ENCODE measurements at places on chromosomes 3 and 15. TPM values are rescaled to one million over a fixed set of nuclear protein-coding genes. Genes with fewer than 3 reads are reported as not detected.

Gene RHCG
- not detected for total RNA-seq

Gene TOMM70
- 26.0 TPM for total RNA-seq

Gene OR5K2
- total RNA-seq, result not detected

Gene CCDC51
- total RNA-seq, result 4.6 TPM

Gene GRAMD2A
- not detected for total RNA-seq

Gene TMEM207
- not detected for total RNA-seq

Gene MOBP
- total RNA-seq, result not detected

DNA sequence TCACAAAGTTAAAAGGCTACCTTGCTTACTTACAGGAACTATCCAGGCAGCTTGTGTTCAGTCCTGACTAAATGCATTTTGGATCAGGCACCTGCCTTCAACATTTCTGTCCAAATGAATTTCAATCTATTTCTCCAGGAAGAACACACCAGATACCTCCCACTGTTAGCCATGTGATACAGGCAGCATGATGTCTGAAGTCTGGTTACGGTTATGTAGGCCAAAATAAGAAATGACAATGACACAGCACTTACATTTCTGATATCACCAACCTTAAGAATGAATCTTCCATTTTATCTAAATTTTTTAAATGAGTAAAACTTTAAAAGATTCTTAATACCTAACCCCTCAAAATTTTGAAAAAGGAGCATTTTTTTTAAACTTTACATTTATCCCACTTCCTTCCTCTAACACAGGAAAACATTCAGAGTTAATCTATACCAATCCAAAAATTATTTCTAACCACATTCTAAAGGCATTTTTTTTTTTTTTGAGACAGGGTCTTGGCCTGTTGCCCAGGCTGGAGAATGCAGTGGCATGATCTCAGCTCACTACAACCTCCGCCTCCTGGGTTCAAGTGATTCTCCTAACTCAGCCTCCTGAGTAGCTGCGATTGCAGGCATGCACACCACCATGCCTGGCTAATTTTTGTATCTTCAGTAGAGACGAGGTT is at the start of gene MAP4:
Gene MAP4 (minus strand): TSS at position 116 of the 673 bp plus-strand sequence. CDS start 17,556 bp downstream, outside the sequence.
- H3K27me3 ChIP-seq, result no peaks in the 10 kb centered on the region
- H3K27ac ChIP-seq, result no peak within 1 kb of the TSS
- H3K36me3 ChIP-seq, result no peaks in the 10 kb centered on the region

- no peak overlapping the region for H3K27ac ChIP-seq
- H3K4me1 ChIP-seq, result no peaks in the 10 kb centered on the region
Measured at GRCh38 chr3:42725454-42725853, 22.9 kb upstream of the HHATL start.

DNA sequence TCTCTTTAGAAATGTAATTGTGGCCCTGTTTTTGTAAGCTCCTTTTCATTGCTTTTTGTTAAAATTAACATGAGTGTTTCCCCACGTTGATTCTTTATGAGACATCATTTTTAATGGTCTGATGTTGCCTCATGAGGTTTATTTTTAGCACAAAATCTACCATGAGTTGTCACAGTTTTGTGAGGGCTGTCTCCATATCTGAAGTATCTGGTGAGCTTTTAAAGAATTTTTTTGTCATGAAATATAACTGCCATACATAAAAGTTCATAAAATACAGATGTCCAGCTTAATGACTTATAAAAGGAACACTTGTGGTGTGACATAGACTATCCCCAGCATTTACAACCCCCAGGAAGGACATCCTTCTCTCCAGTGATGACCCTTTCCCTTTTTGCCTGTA is 34.3 kb upstream of the CEMIP start:
- no peaks in the 10 kb centered on the region for H3K27me3 ChIP-seq
- H3K36me3 ChIP-seq, result no peaks in the 10 kb centered on the region
- no peak for DNase-seq
- H3K27ac ChIP-seq, result no peak overlapping the region

DNA sequence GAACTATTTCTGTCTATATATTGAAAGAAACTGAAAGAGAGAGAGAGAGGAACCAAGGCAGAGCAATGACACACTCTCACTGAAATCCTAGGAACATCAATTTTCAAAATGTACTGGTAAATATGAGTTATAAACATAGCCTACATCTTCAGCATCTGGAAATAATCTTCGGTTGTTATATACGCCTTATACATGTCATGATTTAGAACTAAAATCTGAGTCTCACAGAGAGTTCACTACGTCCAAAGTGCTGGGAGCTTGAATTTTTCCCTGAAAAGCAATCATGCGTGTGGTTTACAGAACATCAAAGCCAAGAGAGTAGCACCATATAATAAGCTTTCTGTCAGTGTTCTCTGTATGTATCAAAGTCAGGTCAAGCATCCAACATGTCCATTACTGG is 420.0 kb upstream of the CBLB start:
- H3K27ac ChIP-seq, result no peak overlapping the region
- no peaks in the 10 kb centered on the region for H3K27me3 ChIP-seq
- H3K36me3 ChIP-seq, result no peaks in the 10 kb centered on the region

GRCh38 chr3:50357481-50357880 is 1.8 kb downstream of the TMEM115 start:
- H3K27me3 ChIP-seq, result no peaks in the 10 kb centered on the region
- H3K27ac ChIP-seq, result no peak overlapping the region
- H3K4me1 ChIP-seq, result peaks cover 40% of the 10 kb centered on the region
- no peak for DNase-seq
- peak overlapping the region; percentile 71 for H3K4me3 ChIP-seq

DNA sequence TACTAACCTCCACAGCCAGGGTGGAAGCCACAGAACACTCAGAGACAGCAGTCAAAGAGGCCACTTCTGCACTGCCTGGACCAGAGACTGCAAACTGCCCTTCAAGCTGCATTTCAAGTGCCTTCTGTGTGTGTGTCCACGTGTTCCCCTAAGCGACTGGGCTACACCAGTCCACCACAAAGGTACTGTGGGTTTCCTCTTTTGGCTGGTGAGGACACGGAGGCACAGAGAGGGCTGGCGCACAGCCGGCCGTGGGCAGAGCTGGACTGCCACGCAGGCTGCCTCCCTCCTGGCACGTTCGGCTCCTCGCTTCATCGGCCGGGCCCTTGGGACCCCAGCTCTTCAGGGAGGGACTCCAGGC is 60.9 kb downstream of the MGLL start:
- H3K4me3 ChIP-seq, result no peak overlapping the region
- H3K27me3 ChIP-seq, result no peaks in the 10 kb centered on the region
- no peaks in the 10 kb centered on the region for H3K36me3 ChIP-seq
- no peak overlapping the region for H3K27ac ChIP-seq
- DNase-seq, result no peak
- H3K4me1 ChIP-seq, result no peaks in the 10 kb centered on the region

- H3K4me1 ChIP-seq, result no peaks in the 10 kb centered on the region
- DNase-seq, result no peak
- H3K36me3 ChIP-seq, result no peaks in the 10 kb centered on the region
- H3K27ac ChIP-seq, result no peak overlapping the region
Measured at GRCh38 chr15:101159096-101159935, 92.5 kb downstream of the CHSY1 start.

DNA sequence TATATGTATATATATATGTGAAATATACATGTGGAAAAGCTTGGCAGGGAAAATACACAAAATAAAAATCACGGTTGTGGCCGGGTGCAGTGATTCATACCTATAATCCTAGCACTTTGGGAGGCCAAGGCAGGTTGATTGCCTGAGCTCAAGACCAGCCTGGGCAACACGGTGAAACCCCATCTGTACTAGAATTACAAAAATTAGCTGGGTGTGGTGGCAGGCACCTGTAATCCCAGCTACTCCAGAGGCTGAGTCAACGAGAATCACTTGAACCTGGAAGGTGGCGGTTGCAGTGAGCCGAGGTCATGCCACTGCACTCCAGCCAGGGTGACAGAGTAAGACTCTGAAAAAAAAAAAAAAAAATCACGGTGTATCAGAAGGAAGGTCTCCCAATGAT is 20.8 kb upstream of the ARHGEF3 start:
- no peaks in the 10 kb centered on the region for H3K27me3 ChIP-seq
- H3K4me3 ChIP-seq, result no peak overlapping the region
- no peaks in the 10 kb centered on the region for H3K36me3 ChIP-seq
- DNase-seq, result no peak
- no peak overlapping the region for H3K27ac ChIP-seq

GRCh38 chr15:94858011-94858410 is 626.6 kb downstream of the MCTP2 start:
- no peak for DNase-seq
- H3K4me3 ChIP-seq, result no peak overlapping the region
- H3K27me3 ChIP-seq, result no peaks in the 10 kb centered on the region
- H3K36me3 ChIP-seq, result no peaks in the 10 kb centered on the region
- H3K4me1 ChIP-seq, result no peaks in the 10 kb centered on the region

- no peaks in the 10 kb centered on the region for H3K27me3 ChIP-seq
- no peak for DNase-seq
- H3K4me1 ChIP-seq, result no peaks in the 10 kb centered on the region
- no peak overlapping the region for H3K4me3 ChIP-seq
- H3K27ac ChIP-seq, result no peak overlapping the region
Measured at GRCh38 chr15:57504599-57504940, 87.1 kb upstream of the MYZAP start.

GRCh38 chr3:135038186-135038585 is 243.1 kb downstream of the EPHB1 start:
- no peaks in the 10 kb centered on the region for H3K27me3 ChIP-seq
- H3K36me3 ChIP-seq, result no peaks in the 10 kb centered on the region
- no peak overlapping the region for H3K4me3 ChIP-seq
- DNase-seq, result no peak
- no peak overlapping the region for H3K27ac ChIP-seq

- H3K4me3 ChIP-seq, result no peak overlapping the region
- H3K27me3 ChIP-seq, result no peaks in the 10 kb centered on the region
- no peak for DNase-seq
Measured at GRCh38 chr15:49718846-49719245, 98.0 kb downstream of the DTWD1 start.

DNA sequence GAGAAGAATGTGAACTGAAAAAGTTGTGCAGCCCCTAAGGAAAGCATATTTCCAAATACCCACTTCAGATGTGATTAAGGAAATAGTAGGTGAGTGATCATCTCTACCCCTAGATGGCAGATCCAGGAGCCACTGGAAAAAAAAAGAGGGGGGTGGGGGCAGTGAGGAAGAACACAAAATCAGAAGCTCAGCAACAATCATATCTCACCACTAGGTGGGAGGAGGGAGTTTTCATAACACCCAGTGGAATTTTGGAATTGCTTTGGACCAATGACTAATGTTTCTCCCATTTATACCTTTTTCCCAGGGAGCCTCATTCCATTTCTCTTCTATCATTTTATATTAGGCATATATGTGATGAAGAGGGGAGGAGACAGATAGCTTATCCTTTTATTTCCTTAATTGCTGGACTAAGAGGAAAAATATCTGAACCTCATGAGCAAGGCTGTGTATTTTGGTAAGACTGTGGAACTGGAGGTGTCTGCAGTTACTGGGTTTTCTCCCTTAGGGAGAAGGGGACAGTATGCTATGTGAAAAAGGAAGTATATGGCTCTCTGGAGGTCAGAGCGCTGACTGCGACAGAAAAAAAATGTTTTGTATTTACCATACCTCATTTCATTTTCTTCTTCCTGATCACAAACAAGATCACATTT is 363.4 kb downstream of the GAP43 start:
- H3K4me3 ChIP-seq, result no peak overlapping the region
- H3K27me3 ChIP-seq, result no peaks in the 10 kb centered on the region
- H3K36me3 ChIP-seq, result no peaks in the 10 kb centered on the region

GRCh38 chr3:193869221-193870201 is 266.4 kb upstream of the HES1 start:
- H3K27ac ChIP-seq, result no peak overlapping the region
- DNase-seq, result no peak
- no peaks in the 10 kb centered on the region for H3K27me3 ChIP-seq

DNA sequence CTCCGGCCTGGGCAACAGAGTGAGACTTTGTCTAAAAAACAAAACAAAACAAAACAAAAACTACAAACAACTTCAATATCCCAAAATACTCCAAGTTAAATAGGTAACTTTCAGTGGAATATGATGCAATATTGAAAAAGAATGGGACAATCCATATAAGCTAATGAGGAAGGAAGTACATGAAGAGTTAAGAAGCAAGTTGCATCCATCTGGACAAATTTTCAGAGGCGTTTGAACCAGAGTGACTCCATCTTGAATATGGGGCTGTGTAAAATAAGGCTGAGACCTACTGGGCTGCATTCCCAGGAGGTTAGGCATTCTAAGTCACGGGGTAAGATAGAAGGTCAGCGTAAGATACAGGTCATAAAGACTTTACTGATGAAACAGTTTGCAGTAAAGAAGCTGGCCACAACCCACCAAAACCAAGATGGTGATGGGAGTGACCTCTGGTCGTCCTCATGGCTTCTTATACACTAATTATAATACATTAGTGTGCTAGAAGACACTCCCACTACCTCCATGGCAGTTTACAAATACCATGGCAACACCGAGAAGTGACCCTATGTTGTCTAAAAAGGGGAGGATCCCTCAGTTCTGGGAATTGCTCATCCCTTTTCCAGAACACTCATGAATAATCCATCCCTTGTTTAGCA is 58.1 kb upstream of the LCTL start:
- H3K27ac ChIP-seq, result no peak overlapping the region
- no peak for DNase-seq
- no peak overlapping the region for H3K4me3 ChIP-seq
- H3K27me3 ChIP-seq, result peaks cover 5% of the 10 kb centered on the region
- no peaks in the 10 kb centered on the region for H3K36me3 ChIP-seq
- H3K4me1 ChIP-seq, result no peaks in the 10 kb centered on the region

GRCh38 chr3:12479919-12480427 is 4.3 kb upstream of the TSEN2 start:
- no peaks in the 10 kb centered on the region for H3K36me3 ChIP-seq
- peak; percentile 57 for DNase-seq
- H3K4me1 ChIP-seq, result peaks cover 24% of the 10 kb centered on the region
- no peak overlapping the region for H3K27ac ChIP-seq
- no peaks in the 10 kb centered on the region for H3K27me3 ChIP-seq

GRCh38 chr3:113234028-113234427 is 22.7 kb downstream of the BOC start:
- H3K27ac ChIP-seq, result no peak overlapping the region
- H3K27me3 ChIP-seq, result peaks cover 3% of the 10 kb centered on the region
- H3K36me3 ChIP-seq, result no peaks in the 10 kb centered on the region
- DNase-seq, result no peak

DNA sequence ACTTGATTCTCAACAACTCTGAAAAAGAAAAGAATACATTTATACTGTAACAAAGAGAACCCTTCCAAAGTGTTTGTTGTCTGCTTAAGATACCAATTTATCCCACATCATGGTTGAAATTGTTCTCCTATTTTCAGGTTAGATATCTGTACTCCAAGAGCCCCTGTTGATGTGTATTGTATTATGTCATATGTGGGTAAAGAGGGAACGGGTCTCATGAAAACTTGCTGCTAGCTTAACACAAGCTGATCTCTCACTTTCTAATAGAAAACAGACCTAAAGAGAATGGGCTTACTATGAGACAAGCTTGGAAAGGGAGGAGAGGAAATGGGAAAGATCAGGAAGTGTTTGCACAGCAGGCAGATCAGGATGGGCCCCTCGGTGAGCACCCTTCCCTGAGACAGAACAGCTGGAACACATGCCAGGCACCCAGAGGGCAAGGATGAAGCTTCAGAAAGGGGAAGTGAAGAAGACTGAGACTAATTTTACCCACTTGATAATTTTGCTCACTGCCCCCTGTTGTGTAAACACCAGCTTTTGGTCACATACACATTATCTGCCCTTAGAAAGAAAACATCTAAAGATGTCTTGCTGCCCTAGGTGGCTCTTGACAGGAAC is 747.9 kb upstream of the CCDC54 start:
- no peaks in the 10 kb centered on the region for H3K27me3 ChIP-seq
- DNase-seq, result no peak
- no peak overlapping the region for H3K4me3 ChIP-seq
- no peak overlapping the region for H3K27ac ChIP-seq
